ENCODE measurements at places on chromosomes 12 and 14.

GRCh38 chr14:86083616-86084015 is 553.7 kb downstream of the FLRT2 start:
- DNase-seq: no peak

DNA sequence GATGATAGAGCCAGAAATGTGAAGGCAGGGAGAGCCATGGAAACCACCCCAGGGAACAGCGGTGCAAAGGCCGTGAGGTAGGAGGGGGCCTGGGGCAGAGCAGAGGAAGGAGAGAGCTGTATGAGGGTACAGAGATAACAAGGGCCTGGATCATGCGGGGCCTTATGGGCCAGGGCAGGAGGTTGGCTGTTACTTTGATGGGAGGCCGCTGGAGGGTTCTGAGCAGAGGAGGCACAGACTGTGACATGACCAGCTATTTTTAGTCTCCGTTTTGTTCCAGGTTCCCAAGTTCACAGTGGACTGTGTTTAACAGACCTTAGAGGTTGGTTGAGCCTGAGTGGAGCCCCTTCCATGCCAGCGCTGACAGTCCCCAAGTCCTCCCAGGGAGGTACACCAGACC is 118.6 kb downstream of the GCH1 start:
- DNase-seq: no peak

GRCh38 chr12:113803759-113804140 is 162.4 kb downstream of the RBM19 start:
- no peak for DNase-seq

DNA sequence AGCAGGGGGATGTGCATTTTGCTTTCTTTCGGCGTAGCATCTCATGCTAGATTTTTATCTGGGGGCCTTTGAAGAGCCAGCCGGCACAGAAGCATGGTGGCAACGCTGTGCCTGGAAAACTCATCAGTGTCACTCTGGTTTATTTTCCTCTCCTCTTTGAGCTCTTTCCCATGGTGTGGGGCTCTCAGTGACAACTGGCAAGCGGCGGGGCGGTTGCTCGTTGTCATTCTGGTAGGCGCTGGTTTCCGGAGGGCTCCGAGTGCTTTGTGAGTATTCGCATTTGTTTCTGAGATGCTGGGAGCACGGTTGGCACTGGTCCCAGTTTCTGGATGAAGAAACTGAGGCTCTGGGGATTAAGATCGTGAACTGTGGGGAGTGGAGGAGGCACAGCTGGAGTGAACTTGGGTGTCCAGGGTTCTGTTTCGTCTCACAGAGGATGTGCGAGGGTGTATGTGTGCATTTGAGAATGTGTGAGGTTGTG is 23.3 kb downstream of the TPCN1 start:
- peak; percentile 58 for DNase-seq

DNA sequence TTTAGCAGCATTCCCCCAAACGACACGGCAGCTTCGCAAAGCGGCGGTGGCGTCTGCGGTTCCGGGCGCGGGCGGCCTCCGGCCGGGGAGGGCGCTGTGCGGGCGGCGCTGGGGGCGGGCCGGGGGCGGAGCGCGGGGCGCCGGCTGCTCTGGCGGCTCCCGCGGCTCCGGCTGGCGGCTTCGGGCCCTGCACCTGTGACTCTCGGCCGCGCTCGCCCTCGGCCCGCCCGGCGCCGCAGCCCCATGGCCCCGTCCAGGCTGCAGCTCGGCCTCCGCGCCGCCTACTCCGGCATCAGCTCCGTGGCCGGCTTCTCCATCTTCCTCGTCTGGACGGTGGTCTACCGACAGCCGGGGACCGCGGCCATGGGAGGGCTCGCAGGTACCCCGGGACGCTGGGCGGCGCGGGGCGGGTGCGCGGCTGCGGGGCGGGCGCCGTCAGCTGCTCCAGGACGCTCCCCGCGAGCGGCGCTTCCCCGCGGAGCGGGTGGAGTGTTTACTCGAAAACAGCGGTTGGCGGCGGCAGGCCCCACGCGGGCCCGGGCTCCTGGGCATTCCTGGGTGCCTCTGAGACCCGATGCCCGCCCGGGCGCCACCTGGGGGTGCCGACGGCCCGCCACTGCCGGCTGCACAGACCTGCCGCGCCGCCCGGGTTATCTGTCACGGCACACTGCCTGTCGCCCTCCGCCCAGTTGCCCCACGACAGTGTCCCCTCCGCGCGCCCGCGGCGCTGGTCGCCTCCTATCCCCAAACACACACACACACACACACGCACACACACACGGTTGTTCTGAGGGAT is at the start of gene SLC48A1:
Gene SLC48A1, plus strand, starts transcription at position 177 of the 796 bp plus-strand sequence. Its CDS starts 67 bp downstream, at position 244.
- peak; percentile 75 for DNase-seq

DNA sequence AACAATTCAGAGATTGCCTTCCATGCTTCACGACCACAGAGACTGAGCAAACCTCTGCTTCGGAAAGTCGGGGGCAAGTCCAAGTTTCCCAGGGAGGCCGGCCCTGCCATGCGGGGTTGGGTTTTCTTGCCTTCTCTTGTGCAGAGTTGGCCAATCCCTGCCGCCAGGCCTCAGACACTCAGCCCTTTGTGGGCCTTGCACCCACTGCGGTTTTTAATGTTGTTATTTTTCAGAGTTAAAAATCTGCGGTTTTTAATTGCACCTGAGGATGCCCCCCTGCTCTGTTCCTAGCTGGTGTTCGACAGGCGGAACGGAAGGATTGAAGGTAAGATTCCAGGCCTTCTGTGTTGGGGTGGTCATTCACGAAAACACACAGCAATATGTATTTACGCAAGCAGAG is 108.7 kb downstream of the CALM1 start:
- DNase-seq: no peak

DNA sequence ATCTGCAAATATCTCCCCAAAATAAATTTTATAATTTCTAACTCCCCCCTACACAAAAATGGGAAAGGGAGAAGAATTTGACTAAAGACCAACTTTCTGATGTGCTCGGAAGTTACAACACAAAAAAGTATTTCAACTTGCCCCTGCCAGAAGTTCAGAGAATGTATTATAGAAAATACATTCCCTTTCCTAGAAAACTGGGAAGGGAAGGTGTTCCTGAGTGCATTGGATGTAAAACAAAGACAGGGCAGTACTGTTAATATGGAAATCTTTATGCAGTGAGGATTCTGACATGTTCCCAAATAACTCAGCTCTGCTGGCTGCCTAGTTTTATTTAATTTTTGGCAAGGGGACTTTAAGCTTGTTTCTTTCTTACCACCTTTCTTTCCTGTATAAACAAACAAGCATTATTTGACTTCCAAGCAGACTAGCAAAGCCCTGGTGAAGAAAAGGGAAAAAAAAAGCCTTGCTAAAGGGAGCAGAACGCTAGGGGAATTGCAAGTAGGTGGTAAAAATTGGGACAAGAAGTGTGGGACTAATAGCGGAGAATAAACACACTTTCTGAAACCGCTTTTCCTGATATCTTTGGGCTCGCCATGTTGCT is 124.1 kb downstream of the STXBP6 start:
- peak; percentile 37 for DNase-seq

DNA sequence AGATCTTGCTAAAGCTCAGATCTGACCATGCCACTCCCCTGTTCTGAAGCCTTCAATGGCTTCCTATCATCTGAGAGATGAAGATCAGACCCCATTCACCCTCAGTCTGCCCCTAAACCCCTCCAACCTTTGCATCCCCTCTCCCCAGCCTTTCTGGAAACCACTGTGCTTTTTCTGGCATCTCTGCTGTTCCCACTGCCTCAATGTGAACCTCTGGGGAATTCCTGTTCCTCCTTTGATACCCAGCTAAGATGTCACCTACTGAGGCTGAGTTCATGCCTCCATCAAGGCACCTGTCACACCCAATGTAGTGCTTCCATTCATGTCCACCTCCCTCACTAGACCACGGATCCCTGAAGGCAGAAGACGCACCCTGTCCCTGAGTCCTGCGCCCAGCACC is 19.3 kb downstream of the CYP46A1 start:
- no peak for DNase-seq

DNA sequence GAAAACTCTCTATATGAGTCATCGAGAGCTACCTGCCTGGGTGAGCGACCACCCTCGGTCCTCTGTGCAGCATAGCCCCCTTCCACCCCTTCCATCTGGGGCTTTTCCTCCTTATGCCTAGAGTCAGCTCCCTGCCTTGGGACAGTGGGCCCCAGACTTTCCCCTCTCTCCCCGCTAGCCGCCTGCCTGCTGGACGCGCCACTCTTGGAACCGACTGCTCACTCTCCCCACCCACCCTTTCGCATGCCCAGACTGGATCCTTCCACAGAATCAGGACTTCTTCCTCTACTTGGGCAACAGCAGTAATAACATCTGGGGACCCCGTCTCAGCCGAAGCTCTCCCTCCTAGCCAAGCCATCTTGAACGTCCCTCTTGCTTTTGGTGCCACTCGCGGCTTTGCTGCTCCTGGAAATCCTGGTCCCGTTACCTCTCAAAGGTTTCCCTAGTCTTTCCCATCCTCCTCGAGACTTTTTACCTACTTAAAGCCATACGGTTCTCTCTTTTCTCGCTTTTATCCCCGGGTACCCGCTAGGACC is 671 bp downstream of the ESYT1 start:
- no peak for DNase-seq

GRCh38 chr12:50923361-50924130 is 28.8 kb upstream of the HIGD1C start:
- no peak for DNase-seq

GRCh38 chr12:109767991-109768900 is 54.6 kb downstream of the FAM222A start:
- no peak for DNase-seq

DNA sequence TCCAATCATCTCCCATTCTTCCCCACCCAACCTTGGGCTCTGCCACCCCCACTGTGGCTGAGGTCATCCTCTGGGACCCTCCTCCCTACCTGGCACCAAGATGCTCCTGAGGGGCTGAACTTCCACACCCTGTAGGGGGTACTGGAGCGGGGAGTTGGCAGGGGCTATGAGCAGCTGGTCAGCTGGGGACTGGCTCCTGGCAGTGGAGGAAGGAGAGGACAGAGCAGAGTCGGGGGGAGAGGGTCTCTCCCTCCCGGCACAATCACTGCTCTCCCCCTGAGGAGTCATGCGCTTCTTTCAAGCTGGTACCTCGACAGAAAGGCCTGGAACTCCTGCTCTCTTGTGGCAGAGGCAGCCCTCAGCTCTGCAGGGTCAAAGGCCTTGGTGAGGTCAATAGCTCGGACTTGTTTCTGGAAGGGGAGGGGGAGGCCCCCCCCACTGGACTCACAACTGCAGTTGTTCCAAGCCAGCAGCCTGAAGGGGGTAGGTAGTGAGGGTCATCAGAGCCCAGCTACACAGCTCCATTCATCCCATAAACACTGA is 2.0 kb downstream of the B4GALNT1 start:
- no peak for DNase-seq

GRCh38 chr12:87814625-87815024 is 214.6 kb downstream of the C12orf50 start:
- DNase-seq: no peak

GRCh38 chr14:95196268-95196667 is 38.9 kb upstream of the DICER1 start:
- no peak for DNase-seq

DNA sequence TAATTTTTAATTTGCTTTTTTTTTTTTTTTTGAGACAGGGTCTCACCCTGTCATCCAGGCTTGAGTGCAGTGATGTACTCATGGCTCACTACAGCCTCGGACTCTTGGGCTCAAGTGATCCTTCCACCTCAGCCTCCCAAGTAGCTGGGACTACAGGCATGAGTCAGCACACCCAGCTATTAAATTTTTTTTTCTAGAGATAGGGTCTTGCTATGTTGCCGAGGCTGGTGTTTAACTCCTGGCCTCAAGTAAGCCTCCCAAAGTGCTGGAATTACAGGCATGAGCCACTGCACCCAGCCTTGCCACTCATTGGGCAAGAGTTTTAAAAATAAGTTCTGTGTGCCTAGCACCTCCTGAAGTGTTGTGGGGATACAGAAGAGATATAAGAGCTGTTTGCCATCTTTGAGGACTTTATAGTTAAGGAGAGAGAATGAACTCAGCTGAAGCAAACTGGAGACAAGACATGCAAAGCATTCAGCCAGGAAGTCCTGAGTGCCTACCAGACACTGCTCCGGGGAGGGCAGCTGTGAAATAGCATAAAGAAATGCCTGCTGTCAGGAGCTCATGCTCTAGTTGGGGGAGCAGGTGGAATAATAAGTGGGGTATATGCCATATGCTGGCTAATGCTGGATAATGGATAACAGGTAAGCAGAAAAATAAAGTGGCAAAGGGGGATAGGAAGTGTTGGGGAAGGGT is 15.0 kb upstream of the EMP1 start:
- no peak for DNase-seq

DNA sequence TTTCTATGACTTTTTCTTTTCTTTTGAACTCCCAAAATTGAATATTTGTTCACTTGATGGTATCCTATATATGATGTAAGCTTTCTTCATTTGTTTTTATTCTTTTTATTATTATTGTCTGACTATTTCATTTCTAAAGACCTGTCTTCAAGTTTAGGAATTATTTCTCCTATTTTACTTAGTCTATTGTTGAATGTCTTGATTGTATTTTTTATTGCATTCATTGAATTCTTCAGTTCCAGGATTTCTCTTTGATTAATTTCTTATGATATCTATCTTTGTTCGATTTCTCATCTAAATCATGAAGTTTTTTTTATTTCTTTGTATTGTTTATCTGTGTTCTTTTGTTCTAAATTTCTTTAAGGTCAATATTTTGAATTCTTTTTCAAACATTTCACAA is 238.8 kb downstream of the TTC6 start:
- no peak for DNase-seq

GRCh38 chr12:15477761-15478160 is 155.5 kb downstream of the PTPRO start:
- no peak for DNase-seq

DNA sequence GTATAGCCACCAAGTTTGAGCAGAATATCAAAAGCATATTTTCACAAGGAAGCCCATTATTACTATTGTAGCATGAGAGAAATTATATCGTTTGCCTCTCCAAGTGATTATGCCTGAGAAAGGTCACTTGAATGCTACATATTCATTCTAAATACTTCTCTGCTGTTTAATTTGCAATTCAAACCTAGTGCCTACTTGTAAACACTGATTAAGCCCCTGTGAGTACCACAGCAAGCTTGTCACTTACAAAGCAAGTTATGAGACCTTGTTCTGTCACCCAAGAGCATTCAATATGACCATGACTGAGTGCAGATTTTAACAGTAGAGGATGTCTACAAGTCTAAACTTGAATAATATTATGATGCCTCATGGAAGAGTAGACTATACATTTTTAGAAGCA is 124.7 kb upstream of the SSTR1 start:
- DNase-seq: no peak

GRCh38 chr12:107670999-107671643 is 14.5 kb upstream of the PWP1 start:
- no peak for DNase-seq

- DNase-seq: no peak
Observed at GRCh38 chr12:107441665-107442300, 243.8 kb upstream of the PWP1 start.

GRCh38 chr12:60112763-60113162 is 516.9 kb downstream of the SLC16A7 start:
- DNase-seq: no peak

DNA sequence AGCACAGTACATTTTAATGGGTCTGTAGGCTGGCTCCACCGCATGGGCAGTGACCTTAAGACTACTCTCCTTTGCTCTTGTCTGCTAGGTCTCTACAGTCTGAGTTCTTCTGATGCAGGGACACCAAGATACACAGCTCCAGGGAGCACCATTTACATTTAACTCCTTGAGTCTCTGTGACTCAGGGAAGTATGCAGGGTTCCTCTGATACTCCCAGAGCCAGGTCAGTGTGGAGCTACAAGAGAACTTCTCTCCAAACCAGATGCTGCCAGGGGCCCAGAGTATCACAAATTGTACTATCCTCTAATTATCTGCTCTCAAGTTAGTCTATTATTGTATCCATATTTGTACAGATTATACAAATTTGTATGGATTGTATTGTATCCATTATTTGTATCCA is 15.2 kb downstream of the ZFP36L1 start:
- DNase-seq: no peak

GRCh38 chr14:87966816-87967215 is 26.2 kb downstream of the GALC start:
- no peak for DNase-seq
